DMS79 treated with DMSO at 0.1 percent for 48 hours (cell line): ENCODE measurements at places on chromosomes 5 and 9.

GRCh38 chr5:122693963-122694362 lies 80.9 kb upstream of the SNX2 start:
- no peak for DNase-seq

- DNase-seq: no peak
Measured at GRCh38 chr5:94870511-94871183, 252.2 kb downstream of the SLF1 start.

DNA sequence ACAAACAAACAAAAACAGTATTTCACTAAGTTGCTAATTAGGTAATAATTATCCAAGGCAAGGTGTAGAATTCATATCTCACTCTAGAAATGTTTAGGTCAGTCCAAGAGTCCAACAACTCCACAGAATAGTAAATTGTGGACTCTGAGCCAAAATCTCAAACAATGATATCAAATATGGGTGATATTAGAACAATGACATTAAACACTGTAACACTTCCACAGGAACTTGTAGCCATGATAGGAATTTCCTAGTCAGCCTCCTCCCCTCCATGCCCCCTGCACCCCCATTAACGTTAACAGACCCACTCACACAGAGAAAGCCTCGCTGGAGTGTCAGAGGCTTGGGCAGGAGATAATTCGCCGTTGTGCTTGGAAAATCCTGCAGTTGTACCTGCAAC lies 305.0 kb upstream of the PIK3R1 start:
- no peak for DNase-seq

GRCh38 chr9:114414346-114414745 lies 26.6 kb upstream of the AKNA start:
- no peak for DNase-seq

DNA sequence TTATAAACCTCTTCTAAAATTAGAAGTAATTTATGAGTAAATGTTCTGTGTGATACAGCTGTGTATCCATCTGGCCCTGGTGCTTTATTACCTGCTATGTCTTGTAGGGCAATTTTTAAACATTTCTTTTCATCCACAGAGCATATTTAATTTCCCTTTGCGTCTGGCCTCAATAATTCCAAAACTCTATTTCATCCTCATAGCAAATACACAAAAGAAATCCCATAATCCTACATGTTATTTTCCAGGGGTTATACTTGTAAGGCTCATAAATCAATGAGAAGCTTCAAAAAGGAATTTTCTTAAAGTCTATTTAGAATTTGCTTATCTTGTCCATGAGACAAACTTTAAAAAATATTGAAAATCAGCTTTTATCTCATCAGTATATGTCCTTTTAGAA lies 167.0 kb downstream of the TTC39B start:
- DNase-seq: no peak

- no peak for DNase-seq
Measured at GRCh38 chr5:133041910-133042309, 9.9 kb upstream of the HSPA4 start.

GRCh38 chr5:122351416-122352157 lies 39.5 kb downstream of the SNCAIP start:
- DNase-seq: no peak

DNA sequence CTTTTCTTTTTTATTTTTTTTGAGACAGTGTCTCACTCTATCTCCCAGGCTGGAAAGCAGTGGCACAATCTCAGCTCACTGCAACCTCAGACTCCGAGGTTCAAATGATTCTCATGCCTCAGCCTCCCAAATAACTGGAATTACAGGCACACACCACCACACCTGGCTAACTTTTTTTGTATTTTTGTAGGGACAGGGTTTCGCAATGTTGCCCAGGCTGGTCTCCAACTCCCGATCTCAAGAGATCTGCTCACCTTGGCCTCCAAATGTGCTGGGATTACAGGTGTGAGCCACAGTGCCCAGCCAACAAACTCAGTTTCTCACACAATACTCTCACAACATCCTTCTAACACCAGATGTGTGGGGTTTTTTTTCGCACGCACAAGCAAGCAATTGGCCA lies 22.1 kb downstream of the AFF4 start:
- DNase-seq: no peak

DNA sequence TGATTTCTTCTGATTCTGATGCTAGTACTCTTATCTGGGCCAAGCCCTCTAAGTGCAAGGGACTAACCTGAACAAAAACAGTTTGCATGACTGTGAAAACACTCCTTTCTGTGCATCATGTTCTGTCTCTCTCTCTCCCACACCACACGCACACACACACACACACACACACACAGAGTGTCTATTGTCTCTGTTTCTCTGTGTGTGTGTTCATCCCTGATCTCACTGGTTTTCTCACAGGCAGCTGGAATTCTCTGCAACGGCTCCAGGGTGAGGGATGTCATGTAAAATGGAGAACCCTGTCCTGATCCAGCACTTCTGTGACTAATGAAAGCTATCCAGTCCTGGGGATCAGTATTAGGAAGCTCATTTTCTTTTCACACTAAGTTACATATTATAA lies 453.1 kb upstream of the RGMB start:
- no peak for DNase-seq

DNA sequence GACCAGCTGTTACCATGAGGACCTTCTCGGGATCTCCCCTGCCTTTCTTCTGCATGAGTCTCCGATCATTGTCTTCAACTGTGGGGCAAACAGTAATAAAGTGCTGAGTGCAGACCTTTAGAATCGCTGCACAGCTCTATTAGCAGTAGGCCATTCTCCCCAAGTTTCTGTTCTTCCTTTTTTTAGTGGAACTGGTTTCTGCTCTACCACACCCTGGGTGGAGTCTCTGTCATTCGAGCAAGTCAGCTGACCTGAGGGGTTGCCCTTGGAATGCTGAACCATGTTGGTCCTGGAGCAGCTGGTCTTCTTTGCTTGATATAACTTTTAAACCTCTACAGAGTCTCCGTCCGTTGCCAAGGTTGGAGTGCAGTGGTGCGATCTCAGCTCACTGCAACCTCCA lies 33.4 kb upstream of the GNPDA1 start:
- DNase-seq: no peak

GRCh38 chr5:175572886-175573285 lies 85.0 kb upstream of the HRH2 start:
- no peak for DNase-seq

DNA sequence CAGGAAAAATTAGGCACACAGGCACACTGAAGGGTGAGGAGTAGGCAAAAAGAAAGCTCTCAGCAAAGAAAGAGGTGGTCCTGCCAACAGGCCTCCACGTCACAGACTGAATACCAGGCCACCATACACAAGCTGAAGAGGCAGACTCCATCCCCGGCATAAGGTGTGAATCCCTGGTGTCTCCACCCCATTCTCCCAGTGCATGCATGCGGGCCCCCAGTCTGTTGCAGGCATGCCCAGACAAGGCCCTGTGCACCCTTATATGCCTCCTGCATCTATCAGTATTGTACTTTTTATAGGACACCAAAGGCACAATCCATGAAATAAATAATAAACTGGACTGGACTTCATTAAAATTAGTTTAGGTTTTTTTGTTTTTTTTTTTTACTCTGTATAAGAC lies 73.1 kb downstream of the RGMB start:
- no peak for DNase-seq

DNA sequence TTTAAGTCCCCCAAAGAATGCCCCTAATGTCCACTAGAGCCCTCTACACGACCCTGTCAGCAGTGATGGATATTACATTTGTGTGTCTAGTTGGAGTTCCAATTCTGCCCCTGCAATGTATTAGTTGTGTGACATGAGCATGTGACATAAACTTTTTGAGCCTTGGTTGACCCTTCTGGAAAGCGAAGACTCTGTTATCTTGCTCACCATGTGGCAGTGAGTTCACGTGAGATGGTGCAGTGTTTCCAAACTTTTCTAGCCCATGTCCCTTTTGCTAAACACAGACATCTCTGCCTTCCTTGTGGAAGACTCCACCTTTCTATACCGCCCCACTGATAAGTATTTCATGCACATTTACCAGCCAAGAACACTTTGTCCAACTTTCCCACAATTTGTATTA lies 87.0 kb upstream of the BOD1 start:
- no peak for DNase-seq

DNA sequence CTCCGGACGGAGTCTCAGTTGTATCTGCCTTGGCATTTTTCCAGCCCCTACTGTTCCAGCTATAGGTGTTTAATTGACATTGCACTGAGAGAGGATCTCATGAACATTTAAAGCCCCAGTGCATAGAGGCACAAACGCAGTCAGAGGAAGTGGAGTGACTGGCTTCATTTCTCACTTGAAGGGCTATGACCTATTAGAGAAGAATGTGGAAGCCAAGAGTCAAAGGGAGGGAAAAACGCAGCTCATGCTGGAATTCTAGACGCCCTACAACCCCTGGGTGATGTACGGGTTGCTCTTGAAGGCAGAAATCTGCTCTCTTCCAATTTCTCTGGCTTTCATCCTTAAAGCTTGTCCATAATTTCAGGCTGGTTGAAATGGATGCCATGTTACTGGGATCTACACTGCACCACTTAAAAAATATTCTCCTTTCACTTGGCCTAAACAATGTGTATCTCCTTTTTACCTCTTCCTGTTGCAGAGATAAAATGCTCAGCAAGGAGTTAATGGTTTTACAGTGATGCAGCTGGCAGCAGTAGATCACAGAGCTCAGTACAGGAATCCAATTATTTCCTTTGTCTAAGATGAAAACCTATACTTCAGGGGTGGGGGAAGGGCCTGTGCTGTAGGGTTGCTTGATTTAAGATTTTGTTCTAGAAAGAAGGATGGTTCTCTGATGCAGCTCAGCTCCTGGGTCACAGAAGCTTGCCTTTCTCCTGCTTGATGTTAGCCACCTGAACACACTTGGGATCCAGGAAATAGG lies 61.8 kb upstream of the MAMDC2 start:
- DNase-seq: no peak

DNA sequence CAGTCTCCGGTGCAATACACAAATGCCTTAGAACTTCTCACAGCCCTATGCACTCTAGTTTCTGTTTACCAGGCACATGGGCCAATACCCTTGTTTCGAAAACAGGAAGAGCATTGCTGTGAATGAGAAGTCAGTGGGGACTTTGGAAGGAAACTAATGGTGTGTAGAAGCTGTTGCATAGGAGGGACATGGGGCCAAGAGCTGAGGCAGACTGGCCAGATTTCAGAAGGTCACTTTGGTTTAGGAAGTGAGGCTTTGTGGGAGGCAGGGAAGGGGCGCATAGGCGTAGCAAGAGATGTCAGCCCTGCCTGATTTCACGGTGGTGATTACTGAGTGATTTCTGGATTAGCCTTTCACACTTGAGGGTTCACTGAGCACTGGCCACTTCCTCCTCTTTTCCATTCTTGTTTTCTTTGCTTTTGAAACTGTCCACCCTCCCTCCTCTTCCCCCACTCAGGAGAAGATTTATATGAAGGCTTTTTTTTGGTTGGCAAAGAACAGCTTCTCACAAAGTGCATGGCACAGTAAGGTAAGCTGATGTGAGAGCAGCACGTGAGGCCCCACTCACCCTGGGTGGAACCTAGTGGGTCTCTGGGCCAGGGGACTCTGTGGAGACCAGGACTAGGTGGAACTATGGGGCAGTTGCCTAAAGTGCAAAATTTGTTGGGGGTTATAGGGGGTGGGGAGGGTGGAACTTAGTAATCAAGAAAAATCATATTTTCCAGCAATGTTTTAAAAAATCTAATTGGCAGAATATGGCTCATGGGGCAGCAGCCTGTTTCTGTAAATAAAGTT lies 6.1 kb upstream of the TMEM252 start:
- no peak for DNase-seq

- DNase-seq: no peak
Measured at GRCh38 chr5:9699681-9700080, 69.5 kb upstream of the TAS2R1 start.

- DNase-seq: no peak
Measured at GRCh38 chr5:135344349-135344748, 54.7 kb downstream of the MACROH2A1 start.

GRCh38 chr5:5009240-5009639 lies 130.9 kb upstream of the ADAMTS16 start:
- DNase-seq: no peak

DNA sequence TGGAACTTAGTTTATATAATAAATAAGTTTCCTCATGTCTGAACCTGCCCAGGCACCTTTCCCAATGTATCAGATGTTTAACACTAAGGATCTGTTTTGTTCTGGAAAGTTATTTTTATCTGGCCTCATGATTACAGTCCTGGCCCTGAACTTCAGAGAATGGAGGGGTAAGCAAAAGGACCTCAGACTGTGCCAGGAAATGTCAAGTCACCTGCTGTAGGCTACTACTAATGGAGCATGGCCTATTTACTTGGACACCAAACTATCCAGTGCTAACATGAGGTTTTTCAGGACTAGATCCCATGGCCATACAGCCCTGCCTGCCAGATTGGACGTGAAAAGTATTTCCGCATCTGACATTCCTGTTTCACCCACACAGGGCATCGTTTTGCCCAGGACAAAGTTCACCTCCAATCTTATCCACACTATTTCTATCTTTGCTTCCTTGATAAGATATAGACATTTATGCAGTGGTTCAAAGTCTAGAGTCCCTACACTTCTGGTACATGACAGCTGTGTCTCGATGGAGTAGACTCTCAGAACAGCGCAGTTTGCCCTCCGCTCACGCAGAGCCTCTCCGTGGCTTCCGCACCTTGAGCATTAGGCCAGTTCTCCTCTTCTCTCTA lies at the start of gene BTNL8:
BTNL8 (plus strand) TSS at position 539 of the 626 bp plus-strand sequence. CDS start 152 bp downstream, outside the sequence.
- DNase-seq: no peak

GRCh38 chr5:14229734-14230133 lies 86.6 kb downstream of the TRIO start:
- DNase-seq: no peak

DNA sequence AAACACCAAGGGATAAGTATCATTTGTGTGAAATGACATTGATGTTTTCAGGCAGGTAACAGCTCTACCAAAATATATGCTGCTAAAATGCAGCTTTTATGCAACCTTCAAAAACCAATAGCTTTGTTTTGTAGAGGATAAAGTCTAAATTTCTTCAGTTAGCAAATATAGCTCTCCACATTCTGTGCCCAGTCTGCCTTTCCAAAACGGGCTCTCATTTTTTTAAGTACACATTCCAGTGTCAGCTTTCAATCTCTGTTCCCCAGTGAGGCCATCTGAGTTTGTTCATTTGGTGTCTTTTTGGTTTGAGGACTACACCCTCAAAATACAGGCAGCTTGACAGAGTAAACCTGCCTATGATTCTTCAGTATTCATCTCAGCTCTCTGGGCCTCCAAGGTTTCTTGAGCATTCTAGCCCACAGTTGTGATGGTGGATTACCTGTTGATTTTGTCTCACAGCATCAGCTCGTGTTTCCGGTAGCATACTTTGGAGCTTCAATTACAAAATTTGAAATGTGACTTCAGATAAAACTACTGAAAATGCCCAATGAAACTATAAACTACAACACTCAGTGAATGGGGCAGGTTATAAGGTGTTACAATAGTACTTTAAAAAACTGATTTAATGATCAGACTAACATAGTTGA lies 55.7 kb downstream of the NR3C1 start:
- DNase-seq: no peak

DNA sequence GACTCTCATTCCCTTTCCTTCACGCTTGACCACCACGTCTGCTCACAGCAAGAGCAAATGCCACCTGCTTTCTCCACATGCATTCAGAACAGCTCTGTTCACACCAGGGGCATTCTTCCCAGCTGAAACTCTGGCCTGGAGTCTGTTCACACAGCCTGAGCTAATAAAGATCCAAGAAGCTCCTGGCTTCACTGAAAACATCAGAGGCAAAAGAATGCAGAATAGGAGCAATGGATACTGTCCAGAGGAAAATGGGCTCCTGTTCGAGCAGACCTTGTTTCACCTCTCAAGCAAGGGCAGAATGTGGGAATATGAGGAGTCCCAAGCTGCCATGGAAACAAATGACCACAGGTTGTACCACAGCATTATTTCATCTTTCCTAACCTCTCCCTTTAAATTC lies 402.7 kb upstream of the TNC start:
- DNase-seq: no peak
